Left colon (tissue), 2 donors: ENCODE measurements at places on chromosomes 2 and 18. TPM values are rescaled to one million over a fixed set of nuclear protein-coding genes. Genes with fewer than 3 reads are reported as not detected.

The PAIP2B gene
- 4.7 TPM for total RNA-seq

The IL36RN gene
- not detected for total RNA-seq

The APOB gene
- total RNA-seq, result 0.50 TPM

The AP1S3 gene
- 7.0 TPM for total RNA-seq

The GMPPA gene
- 44.8 TPM for total RNA-seq

The COL4A3 gene
- total RNA-seq, result 0.56 TPM

The CAB39 gene
- total RNA-seq, result 116 TPM

The ANKRD53 gene
- total RNA-seq, result 0.70 TPM

GRCh38 chr2:197107291-197108269 is 181.1 kb upstream of the PGAP1 start:
- DNase-seq, result no peak

GRCh38 chr2:211162911-211163310 is 606.5 kb downstream of the CPS1 start:
- DNase-seq, result no peak

DNA sequence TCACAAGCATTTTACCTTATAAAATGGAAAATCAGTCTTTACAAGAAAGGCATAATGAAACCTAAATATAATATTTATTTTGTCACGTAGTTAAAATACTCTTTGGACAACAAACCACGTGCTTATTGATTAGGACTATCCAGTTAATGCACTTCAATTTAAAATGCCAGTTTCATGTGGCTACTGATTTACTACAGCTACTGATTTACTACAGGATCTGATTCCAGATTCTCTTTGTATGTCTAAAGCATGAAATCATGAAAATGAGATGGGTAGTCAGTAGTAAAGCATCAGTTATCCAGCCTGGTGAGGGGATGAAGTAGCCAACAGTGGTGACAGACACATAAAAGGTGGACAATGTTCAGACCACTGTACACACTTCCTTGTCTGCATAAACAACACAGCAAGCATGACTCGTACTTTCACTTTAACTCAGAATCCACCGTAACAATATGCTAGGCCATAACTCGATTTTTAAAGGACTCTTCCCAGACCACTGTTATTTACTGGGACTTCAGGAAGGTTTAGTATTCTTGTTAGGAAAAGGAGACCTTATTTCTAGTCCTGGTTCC is 24.9 kb downstream of the ACAA2 start:
- DNase-seq, result no peak

DNA sequence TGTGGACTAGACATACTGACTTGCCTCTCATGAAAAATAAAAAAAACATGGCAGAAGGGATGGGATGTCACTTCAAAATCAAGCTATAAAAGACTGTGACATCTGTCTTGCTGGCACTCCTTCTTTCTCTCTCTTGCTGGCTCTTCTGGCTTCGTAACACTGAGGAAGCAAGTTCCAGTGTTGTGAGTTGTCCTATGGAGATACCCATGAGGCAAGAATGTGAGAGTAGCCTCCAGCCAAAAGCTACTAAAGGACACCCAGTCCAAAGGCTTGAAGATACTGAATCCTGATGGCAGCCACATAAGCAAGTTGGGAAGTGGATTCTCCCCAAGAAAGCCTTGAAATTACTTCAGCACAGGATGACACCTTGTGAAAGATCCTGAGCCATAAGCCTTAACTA is 376.1 kb upstream of the TMEFF2 start:
- no peak for DNase-seq

DNA sequence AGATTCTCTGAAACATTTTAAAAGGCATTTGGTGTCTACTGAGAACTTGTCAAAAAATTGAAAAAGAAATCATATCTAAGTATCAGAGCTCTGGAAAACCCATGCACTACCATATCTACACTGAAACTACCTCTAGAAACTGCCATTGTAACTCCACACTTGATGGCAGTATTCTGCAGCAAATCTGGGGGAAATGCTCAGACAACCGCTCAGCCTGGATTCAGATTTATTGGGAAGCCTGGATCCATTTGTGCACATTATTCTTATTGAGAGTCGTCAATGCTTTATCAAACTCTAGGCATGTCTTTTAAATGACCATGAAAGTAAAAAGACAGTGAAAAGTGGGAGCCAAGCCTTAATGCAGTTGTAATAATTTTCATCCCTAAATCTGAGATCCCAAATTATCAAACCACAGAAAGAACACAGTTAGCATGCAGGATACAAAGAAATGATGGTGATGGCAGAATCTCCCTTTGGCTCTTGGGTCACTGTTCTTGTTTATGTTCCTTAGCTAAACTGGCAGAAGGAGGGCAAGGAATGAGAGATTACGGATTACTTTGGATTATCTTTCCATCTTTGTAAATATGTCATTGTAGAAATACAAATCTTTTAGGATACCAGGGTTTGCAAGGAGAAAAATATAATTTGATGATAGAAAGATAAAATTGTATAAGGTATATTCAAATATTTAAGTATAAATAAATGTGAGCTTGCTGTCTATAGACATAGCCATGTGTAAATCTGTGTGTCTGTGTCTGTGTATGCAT is 512.1 kb upstream of the SYT4 start:
- DNase-seq, result no peak

- DNase-seq, result peak; percentile 43
Measured at GRCh38 chr2:60551240-60552077, 2.0 kb downstream of the BCL11A start.

DNA sequence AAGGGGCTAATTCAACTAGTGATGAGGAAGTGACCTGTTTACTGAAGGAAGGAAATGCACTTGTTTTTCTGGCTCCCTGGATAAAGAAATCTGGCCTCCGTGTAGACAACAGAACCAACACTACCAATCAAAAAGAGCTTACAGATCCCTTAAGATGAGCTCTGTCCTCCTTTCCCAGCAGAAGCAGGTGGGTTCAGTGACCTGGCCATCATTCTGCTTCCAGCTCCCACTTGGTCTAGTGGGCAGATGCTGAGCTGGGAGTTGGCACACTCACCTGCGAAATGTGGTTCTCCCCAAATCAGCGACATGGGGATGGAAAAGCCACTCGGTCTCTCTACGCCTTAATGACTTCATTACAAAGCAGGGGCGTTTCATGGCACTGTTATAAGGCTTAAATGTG is 132.6 kb downstream of the AFF3 start:
- DNase-seq, result no peak

GRCh38 chr2:127637725-127638252 is 8.2 kb upstream of the GPR17 start:
- no peak for DNase-seq

DNA sequence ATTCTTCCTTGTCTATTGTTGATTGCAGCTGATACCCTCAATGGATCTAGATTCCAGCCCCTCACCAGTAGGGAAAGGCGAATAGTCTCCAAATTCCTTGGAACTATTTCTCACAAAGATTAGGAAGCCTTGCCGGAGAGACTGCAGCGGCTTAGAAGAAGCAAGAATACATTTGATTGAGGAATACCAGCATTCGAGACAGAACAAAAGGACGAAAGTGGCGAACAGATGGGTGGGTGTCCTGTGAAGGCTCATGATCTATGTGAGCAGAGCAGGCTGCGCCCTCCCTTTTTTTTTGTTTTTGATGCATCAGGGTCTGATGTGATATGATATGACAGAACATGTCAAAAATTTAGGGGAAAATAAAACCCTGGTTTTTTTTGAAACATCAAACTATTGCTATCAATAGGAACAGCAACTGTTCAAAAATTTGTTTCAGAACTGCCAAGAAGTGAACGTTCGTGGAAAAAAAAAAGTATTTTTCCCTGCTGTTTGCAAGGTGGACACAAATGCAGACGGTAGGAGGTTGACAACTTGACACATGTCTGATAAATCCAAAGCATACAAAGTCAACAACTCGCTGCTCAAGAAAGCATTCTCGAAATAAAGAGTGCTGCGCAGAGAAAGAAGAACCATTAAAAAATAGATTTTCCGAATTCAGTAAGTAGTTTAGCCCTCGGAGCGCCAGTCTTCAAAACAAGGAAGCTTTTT is 49.1 kb downstream of the PTGR3 start:
- no peak for DNase-seq

- DNase-seq, result no peak
Measured at GRCh38 chr2:33064349-33064801, 117.6 kb downstream of the LTBP1 start.

DNA sequence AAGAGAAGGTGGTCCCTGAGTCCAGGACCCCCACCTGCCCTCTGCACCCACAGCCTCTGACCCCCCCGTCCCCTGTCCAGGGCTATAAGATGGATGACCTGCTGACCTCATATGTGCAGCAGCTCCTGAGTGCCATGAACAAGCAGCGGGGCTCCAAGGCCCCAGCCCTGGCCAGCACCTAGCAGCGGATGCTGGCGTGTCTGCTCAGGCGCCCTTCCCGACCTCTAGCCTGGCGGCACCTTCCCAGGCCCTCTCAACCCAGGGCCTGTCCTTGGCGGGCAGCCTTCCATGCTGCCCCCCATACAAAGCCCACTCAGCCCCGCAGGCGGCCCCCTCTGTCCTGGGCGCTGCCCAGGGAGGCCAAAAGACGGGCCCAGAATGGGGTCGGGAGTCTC is 8.7 kb upstream of the GPR17 start:
- no peak for DNase-seq

DNA sequence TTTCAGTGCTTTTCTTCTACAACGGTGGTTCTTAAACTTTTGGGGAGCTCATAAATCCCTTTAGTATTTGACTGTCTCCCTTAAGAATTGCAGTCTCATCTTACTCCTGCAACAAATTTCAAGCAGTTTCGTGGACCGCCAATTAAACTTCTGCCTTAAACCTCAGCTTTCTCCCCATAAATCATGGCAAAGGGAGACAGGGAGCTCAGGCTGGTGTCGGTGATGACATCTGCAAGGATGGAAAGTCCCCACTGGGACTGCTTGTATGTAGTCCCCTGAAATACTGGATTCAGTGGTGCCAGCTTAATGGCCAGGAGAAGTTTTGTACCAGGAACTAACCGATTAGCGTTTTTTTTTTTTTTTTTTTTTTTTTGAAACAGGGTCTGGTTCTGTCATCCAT is 148.7 kb upstream of the ITGA6 start:
- DNase-seq, result no peak

- DNase-seq, result no peak
Measured at GRCh38 chr18:23868136-23868785, 146.3 kb upstream of the TTC39C start.

DNA sequence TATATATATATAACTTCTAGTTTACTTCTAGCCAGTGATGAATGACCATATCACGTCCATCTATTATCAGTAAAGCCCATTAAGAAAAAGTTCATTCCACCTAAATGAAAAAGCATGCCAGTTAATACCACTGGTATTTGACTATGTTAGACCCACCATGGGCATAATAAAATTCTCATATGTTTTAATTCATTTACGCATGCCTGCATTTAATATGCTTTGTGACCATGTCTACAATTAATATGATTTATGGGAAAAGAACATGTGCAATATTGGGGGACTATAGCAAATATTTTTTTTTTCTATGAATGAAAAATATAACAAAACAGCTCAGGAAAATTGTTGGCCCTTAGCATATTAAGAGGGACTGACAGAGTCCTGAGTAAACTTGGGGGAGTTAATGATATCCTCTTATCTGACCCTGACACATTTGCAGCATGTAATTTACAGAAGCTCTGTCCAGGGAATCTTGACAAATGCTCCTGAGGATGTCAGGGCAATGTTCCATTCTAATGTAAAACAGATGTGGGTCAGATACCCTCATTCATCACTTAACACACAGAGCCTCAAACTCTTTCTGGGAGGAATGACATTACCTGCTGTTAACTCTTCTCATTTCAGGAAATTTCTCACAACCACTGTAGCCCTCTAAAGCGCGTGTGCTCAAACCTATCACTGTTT is 90.6 kb downstream of the PAX3 start:
- no peak for DNase-seq

GRCh38 chr2:223079378-223079777 is 27.4 kb downstream of the KCNE4 start:
- DNase-seq, result no peak

DNA sequence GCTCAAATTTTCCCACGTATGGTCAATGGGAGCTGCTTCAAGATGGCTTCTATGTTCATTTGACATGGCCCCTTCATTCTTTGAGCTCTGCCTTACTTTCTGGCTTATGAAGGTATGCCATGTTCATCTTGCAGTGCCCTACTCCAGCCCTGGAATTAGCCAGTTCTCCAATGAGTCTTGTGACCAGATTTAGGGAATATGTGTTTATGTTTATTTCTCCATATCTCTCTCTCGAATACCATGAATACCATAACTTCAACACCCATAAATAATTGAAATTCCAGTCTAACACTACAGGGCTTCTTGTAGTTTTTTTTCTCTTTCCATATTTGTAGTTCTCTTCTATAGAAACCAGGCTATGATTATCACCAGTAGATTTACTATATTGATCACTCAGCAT is 39.7 kb downstream of the EPB41L5 start:
- DNase-seq, result no peak

- DNase-seq, result no peak
Measured at GRCh38 chr18:79353267-79353666, 42.5 kb upstream of the NFATC1 start.

- no peak for DNase-seq
Measured at GRCh38 chr2:1430491-1430890, 17.2 kb downstream of the TPO start.

- peak; percentile 74 for DNase-seq
Measured at GRCh38 chr2:43186679-43187374, 39.6 kb downstream of the ZFP36L2 start.

GRCh38 chr2:6926071-6926732 is 9.0 kb downstream of the RNF144A start:
- no peak for DNase-seq

GRCh38 chr2:64910972-64911433 is 78.2 kb upstream of the SLC1A4 start:
- no peak for DNase-seq

- DNase-seq, result peak; percentile 87
Measured at GRCh38 chr2:173964565-173965371, 405 bp downstream of the SP3 start.

DNA sequence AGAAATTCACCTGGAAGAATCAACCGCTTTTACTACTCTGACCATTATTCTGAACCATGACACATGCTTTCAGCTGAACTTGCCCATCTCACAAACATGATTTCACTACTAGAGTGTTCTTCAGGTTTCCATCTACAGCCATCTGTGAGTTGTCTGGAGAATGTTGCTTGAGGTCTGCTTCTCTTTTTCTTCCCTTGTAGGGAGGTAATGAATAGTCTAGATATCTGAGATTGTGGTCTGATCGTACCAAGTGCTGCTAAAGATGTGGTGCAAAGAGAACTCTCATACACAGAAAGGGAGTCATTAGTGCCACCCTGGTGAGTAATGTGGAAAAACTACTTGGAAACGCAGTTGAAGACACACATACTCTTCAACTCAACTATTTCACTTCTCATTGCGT is 10.2 kb downstream of the SOWAHC start:
- no peak for DNase-seq
